ENCODE measurements at places on chromosomes 1 and 21.

DNA sequence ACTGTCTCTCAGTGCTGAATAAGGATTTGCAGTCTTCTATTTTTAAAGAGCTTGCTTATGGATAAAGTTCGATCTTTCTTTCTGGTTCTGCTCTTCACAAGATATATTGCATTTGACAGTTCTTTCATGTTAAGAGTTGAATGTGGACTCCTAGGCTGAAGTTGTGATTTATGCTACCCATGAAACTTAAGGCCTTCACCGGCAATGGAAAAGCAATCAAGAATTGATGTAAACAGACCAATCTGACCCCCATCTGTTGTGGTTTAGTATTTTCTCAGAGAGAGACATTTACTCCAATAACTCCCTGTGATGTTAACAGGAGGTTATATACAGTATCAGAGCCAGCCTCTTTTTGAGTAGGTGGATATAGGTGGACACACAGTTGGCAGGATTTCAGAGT lies 165.8 kb downstream of the PAPPA2 start:
- DNase-seq, result no peak

DNA sequence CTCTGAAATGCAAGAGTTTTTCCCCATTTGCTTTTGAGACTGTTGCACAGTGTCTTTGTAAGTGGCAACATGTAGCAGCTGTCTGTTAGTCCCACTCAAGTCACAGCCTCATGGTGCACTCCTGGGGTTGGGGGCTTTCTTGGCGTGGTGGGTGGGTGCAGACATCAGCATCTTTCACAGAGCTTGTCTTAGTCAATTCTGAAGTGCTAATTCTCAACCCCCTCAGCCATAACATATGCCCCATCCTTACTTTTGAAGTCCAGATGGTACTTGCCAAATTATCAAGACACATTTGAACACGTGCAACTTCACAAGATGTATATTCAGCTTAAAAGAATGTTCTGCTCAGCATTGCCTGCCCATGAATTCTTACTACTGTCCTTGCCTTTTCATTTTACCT lies 87.1 kb downstream of the VCAM1 start:
- DNase-seq, result no peak

- DNase-seq, result peak; percentile 75
These were observed 123.4 kb downstream of the ETS2 start for GRCh38 chr21:38929142-38929541.

DNA sequence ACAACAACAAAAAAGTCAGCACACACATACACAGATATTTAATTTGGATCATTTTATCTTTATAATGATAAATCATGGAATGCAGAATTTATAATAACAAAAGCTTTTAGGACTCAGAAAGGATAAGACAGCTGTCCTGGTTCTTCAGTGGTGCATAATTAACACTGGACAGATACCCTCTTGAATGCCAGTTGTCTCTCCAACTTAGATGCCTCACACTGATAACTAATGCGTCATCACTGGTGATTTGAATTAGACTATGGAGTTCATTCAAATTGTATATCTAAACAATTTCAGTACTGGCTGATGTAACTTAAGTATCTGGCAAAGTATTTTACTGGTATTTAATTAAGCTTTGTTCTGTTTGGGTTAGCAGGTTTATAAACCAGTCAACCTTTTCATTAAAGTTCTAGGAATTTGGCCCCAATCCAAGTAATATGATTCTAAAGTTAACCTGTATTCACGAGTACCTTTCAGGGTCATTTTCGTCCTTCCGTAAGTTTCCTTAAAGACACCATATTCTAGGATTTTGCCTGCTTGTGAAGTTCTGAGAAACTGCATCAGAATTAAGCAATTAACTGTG lies 1199.5 kb upstream of the TMPRSS15 start:
- no peak for DNase-seq

- no peak for DNase-seq
These were observed 1369.4 kb upstream of the PRMT6 start for GRCh38 chr1:105686874-105687690.

GRCh38 chr1:21706151-21706835 lies 37.1 kb upstream of the RAP1GAP start:
- DNase-seq, result peak; percentile 83

DNA sequence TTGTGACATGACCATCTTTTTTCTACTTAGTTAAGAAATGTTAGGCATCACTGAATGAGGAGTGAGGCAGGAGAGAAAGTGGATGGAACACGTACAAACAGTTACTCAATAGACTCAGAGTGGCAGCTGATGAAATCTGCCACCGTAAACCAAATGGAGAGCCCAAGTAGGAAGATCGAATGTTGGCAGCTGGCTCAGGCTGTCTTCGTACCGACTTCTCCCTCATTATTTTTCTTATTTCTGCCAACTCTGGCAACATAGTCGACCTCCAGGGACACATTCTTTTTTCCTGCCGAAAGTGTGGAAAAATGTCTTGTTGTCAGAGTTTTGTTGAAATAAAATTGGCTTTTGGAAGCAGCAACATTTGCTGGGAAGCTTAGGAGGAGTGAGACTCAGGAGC lies 143.3 kb downstream of the GREM2 start:
- no peak for DNase-seq

GRCh38 chr1:2816786-2817185 lies 15.3 kb upstream of the TTC34 start:
- no peak for DNase-seq

DNA sequence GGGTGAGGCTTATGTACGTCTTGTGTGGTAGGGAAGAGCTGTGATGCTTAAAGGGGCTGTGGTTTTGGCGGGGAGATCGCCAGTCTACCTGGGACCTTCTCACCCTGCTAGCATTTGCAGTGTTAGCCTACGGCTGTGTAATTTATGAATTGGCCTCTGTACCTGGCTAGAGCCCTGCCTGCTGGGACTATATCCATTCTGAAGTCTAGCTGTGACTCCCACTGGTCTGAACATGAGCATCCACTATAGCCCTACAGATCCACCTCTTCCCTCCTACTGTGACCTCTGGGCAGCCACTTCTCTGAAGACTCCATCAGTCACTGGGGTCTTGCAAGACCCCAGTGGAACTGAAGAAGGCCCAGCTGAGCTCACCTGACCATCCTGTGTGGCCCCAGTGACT lies 73.7 kb downstream of the MT1HL1 start:
- no peak for DNase-seq

Measured in inflammatory macrophage treated with lipopolysaccharide for 1 hour (primary cell).